ENCODE measurements at places on chromosomes 1 and 21. TPM values are rescaled to one million over a fixed set of nuclear protein-coding genes. Genes with fewer than 3 reads are reported as not detected.
A peak's percentile ranks its signal among the peaks of the same experiment; 100 is the strongest.

DNA sequence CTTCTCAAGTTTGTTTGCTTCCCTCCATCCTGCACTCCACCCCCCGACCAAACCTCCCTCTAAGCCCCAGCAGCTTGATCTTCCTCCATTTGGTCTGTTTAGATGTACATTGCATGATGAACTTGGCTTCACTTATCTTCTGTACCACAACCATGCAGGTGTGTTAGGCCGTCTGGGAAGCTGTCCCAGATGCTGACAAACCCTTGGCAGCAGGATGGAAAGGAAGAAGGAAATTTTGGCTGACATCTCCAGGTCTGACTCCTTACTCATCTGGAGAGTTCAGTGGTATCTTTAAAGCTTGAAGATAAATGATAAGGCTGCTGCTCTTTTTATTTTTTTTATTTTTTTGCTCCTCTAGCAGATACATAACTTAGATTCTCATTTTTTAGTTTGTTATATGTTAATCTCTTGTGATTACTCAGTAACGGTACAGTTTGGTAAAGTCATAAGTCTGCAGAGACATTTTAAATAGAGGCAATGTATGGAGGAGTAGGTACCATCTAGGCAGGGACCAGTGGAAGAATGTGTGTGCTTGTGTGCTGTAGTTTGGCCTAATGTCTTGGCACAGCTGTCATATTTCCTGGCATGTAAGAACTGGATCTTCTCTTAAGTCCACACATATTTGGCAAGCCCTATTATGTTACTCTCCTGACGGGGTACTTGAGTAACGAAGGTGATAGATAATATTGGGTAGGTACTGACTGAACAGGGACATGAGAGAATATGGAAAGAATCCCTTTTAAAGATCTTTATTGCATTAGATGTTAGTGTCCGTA lies 79.7 kb downstream of the CACHD1 start:
- DNase-seq: no peak

MPZ gene
- total RNA-seq: 1.3 TPM

GRCh38 chr1:150560576-150561253 lies 11.5 kb downstream of the ADAMTSL4 start:
- peak; percentile 90 for DNase-seq

- no peak for DNase-seq
Measured at GRCh38 chr1:24010650-24011049, 30.5 kb upstream of the SRSF10 start.

DNA sequence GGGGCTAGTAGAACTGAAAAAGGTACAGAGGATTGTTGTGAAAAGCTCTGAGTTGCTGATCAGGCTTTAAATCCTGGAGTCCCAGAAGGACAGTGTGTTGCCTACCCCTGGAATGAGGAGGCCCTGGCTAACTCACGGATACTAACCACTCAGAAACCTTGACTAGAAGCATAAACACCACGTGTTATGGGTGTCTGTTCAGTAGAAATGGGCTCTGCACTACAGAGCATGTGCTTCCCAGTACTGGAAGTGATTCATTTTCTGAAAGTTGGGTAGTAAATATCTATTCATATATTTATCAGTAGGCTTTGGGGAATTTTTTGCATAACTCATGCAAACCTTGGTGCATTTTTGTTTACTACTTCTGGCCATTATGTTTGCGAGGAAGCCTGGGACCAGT lies 15.1 kb upstream of the CLCA1 start:
- no peak for DNase-seq

- DNase-seq: no peak
Measured at GRCh38 chr1:96313216-96313615, 408.4 kb upstream of the PTBP2 start.

- DNase-seq: no peak
Measured at GRCh38 chr21:41857771-41858300, 21.3 kb downstream of the PRDM15 start.

GRCh38 chr1:176989023-176989422 lies 175.5 kb downstream of the ASTN1 start:
- DNase-seq: no peak

DNA sequence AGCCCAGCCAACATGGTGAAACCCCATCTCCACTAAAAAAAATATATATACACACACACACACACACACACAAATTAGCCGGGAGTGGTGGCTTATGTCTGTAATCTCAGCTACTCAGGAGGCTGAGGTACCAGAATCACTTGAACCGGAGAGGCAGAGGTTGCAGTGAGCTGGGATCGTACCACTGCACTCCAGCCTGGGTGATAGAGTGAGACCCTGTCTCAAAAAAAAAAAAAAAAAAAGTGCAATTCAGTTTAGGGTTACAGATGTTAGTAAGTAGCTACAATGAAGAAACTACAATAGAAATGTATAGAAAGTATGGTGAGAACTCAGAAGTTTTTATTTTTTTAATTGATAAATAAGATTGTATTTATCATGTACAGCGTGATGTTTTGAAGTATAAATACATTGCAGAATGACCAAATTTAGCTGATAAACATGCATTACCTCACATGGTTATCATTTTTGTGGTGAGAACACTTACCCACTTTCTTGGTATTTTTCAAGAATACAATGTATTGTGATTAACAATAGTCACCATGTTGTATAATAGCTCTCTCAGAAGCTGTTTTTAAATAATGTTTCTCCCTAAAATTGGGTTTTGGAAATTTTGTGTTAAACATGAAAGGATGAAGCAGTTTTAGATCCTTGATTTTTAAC lies 17.9 kb downstream of the KDM1A start:
- DNase-seq: no peak

CHRM3 gene
- 23.6 TPM for total RNA-seq

DNA sequence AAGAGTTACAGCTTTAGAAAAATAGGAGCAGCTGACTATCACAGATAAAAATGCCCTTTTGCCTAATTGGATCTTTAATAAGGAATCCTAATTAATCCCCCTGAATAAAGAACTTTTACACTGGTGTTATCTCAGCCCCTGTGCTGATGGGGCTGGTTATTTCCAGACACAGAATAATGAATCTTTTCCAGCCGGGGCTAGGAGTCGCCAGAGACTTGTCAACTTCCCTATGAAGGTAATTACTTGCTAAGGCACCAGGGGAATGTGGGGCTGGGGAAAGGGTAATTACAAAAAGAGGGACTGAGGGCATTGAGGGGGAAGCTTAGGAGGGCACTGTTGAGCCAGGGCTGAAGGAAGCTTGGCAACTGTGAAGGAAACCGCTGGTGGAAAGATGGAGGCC lies 34.5 kb downstream of the HMGB4 start:
- no peak for DNase-seq

CLEC20A gene
- not detected for total RNA-seq

KRTAP19-3 gene
- total RNA-seq: not detected

DNA sequence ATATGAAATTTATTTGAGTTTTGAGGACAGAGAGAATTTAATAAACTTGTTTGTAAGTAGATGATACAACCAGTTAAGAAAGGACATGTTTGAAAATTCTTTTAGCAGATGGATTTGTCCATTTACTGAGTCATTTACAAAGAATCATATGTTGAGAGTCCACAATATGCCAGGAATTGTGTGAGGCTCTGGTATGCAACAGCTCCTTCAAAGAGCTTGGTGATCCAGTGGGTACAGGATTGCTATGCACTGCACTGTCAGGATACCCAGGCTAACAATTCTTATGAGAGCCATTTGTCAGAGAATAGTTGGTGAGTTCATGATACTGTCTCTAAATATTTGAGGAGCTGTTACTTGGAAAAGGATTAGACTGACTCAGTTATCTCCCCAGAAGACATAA lies 11.0 kb downstream of the DNM3 start:
- DNase-seq: no peak

APOBEC4 gene
- not detected for total RNA-seq

DENND2C gene
- 2.5 TPM for total RNA-seq
